ENCODE measurements at places on chromosomes 11 and 22. TPM values are rescaled to one million over a fixed set of nuclear protein-coding genes. Genes with fewer than 3 reads are reported as not detected.

Gene PDE2A
- total RNA-seq: 5.4 TPM

Gene CBX6
- total RNA-seq: 31.4 TPM

Gene CTSF
- 114 TPM for total RNA-seq

Gene SNX32
- 1.1 TPM for total RNA-seq

Gene WEE1
- total RNA-seq: 221 TPM

Gene INPP5J
- total RNA-seq: 0.26 TPM

Gene USH1C
- not detected for total RNA-seq

Gene PTPRJ
- total RNA-seq: 4.0 TPM

Gene YPEL1
- 1.5 TPM for total RNA-seq

Gene SESN3
- 41.0 TPM for total RNA-seq

Gene PARVG
- total RNA-seq: 3.6 TPM

Gene LGALS12
- 6.3 TPM for total RNA-seq

Gene CRYAB
- total RNA-seq: 199 TPM

Gene NCF4
- total RNA-seq: 1.1 TPM

Gene OR52N4
- not detected for total RNA-seq

Gene BDNF
- 2.0 TPM for total RNA-seq

Gene STK33
- total RNA-seq: not detected

Gene ST14
- total RNA-seq: 109 TPM

Gene LSP1
- 95.6 TPM for total RNA-seq

Gene OR4P4
- total RNA-seq: not detected

Gene TMEM121B
- 1.5 TPM for total RNA-seq

Gene DAGLA
- 0.93 TPM for total RNA-seq

Gene KCNQ1
- total RNA-seq: 0.91 TPM

Gene IGLL1
- total RNA-seq: not detected

Gene CCDC188
- total RNA-seq: not detected

Gene GAB4
- 0.21 TPM for total RNA-seq

Gene HSPB2
- total RNA-seq: 3.1 TPM

Gene CREBZF
- 87.1 TPM for total RNA-seq

Gene ROBO4
- 3.3 TPM for total RNA-seq

Gene FAM181B
- 0.24 TPM for total RNA-seq

Gene TRIM49
- total RNA-seq: not detected

Gene SLC25A18
- 0.26 TPM for total RNA-seq
